ENCODE measurements at places on chromosomes 2 and 18.

- DNase-seq, result no peak
These were observed 528.0 kb upstream of the TNP1 start for GRCh38 chr2:217387776-217388387.

DNA sequence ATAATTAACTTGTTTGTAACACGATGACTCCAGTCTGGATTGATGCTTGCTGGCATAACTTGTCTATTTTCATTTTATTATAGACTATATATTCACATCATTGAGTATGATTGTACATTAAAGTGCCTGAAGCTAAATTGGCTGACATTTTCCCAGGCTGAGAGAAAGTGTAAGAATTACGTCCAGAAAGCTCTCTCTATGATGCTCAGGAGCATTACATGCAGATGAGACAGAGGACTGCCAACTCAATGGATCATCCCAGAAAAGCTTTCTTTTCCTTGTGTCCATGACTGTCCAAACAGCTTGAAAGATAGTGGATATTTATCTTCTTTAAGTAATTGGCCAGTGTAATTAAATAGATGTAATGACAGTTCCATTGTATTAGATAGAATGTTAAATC is 1372.2 kb upstream of the TMEFF2 start:
- DNase-seq, result no peak

GRCh38 chr2:209425471-209426071 is 1.7 kb downstream of the MAP2 start:
- DNase-seq, result no peak

- DNase-seq, result no peak
These were observed 211.8 kb downstream of the NEDD4L start for GRCh38 chr18:58255701-58256311.

- no peak for DNase-seq
These were observed 34.9 kb downstream of the AKAIN1 start for GRCh38 chr18:5162111-5162510.

DNA sequence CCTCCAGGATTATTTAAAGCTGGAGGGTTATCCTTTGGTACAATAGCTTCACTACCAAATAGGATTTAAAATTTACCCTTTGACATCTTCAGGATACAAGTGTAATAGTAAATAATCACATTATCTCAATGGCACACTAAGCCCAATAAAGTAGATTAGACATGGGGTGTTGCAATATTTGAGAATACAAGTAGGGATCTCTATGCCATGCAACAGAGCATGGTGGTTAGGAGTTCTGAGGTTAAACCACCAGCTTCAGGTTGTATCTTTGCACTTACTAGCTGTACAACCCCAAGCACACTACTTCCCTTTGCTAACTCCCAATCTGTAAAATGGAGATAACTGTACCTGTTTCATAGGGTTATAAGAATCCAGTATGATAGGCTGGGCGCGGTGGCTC is 6.2 kb downstream of the MBD2 start:
- no peak for DNase-seq

DNA sequence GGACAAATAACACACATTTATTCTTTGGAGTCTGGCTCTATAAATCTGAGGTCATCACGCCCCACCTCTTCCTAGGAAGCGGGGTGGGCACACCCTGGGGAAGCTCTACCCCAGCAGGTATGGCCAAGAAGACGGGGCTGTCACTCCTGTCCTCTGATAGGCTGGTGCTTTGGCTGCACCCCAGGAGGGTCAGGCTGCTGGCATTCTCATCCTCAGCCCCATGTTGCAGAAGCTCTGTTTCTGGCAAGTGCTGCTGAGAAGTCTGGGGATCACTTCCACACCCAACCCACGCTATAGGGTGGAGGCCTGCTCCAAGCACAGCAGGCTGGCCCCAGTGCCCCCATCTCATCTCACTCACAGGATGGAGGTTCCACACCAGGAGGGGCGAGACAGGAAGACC is 17.6 kb downstream of the ARHGEF4 start:
- no peak for DNase-seq

GRCh38 chr18:78798402-78799175 is 181.0 kb upstream of the SALL3 start:
- DNase-seq, result no peak

GRCh38 chr2:189232759-189233406 is 53.3 kb upstream of the COL5A2 start:
- no peak for DNase-seq

- DNase-seq, result no peak
These were observed 217.6 kb downstream of the CDH7 start for GRCh38 chr18:65968239-65969004.

- DNase-seq, result no peak
These were observed 245.7 kb downstream of the SP3 start for GRCh38 chr2:173719471-173719870.

- peak; percentile 50 for DNase-seq
These were observed 206.9 kb downstream of the ARL4C start for GRCh38 chr2:234289834-234290590.

- no peak for DNase-seq
These were observed 5.0 kb upstream of the TMEM178A start for GRCh38 chr2:39660612-39661236.

- DNase-seq, result no peak
These were observed 18.6 kb downstream of the UNC80 start for GRCh38 chr2:209790066-209790728.

DNA sequence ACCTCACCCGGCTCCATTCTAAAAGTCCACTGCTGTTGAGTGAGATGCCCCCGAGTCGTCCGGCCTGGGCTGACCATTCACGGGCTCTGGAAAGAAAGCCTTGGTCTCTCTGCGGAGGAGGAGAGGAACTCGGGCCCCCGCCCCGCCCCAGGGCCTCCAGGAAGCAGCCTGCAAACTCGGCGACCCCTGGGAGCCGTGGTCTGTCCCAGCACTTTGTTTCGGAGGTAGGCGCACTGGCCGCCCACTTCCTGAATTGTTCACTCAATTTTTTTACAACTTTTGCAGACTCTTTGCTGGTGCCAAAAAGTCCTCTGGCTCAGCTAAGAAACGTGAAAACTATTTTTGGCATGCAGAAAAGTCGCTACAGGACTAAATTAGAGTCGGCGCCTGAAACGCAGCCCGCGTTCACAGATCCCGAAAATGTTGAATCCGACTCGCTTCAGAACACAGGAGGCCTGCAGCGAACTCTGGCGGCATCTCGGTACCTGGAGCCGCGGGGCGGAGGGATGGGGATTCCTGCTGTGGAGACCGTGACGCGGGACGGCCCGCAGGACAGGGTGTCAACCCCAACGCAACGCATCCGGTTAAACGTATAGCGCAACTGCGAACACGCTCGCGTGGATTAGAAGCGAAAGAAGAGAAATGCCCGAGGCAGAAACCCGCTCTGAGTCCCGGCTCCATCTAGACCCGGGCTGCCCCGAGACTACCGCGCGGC is 1.5 kb downstream of the PXDN start:
- no peak for DNase-seq

DNA sequence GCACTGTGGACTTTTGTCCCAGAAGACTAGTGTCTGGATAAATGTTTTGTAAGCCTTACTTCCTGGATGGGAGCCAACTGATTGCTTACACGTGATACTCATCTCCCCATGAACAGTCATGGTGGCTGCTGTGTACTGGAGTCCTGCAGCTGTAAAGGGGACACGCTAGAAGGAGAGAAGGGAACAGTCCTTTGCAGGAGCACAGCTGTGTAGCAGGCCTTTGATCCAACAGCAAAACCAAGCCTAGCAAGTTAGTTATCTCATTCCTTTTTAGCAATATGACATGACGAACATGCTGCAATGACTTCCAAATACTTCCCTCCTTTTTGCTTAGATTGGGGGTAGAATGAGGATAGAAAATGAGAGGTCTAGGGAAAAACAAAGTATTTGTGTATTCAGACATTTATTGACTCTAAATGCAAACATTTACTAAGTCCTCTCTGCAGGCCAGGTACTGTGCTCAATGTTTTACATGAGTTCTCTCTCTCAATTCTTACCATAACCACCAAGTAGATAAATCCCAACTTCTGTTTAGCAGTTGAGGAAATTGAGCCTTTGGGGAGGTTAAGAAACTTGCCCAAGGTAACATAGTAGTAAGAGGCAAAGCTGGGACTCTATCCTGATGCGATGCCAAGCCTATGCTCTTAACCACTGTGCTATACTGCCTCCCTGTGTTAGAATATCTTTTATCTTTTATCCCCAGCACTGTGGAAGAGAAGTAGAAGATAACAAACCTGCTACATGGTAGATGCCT is 55.4 kb upstream of the CD28 start:
- no peak for DNase-seq

GRCh38 chr2:185821467-185821866 is 82.9 kb downstream of the FSIP2 start:
- no peak for DNase-seq

- no peak for DNase-seq
These were observed 36.9 kb downstream of the NGEF start for GRCh38 chr2:232976176-232976575.

- DNase-seq, result no peak
These were observed 555.5 kb upstream of the LRRTM4 start for GRCh38 chr2:78077633-78078032.

DNA sequence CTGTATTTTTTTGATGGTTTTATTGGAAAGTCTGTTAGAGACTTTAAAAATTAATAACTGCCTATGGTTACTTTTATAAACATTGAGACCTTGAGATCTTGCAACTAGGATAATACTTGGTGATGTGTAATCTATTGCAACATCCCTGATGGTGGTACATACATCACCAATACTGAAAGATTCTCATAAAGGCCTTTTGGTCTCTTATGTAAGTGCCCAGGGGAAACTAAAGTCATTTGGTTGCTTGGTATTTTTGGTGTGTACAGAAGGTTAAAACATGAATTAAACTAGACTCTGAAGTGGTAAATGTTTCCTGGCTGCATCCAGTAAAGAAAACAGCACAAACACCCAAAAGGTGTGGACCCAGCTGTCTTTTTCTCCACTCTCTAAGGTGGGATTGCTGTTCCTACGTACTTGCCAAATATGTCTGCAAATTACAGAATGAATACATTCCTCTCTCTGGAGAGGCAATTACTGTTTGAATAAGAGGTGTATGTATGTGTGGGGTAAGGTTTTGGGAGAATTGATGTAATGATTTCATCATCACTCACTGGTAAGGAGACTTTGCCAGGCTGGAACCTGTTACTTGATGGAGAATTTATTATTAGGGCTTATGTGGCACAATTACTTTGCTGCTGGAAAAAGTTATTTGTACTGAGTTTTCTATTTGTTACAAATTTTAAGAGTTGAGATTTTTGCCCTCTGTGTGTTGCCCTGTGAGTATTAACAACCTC is 3.6 kb downstream of the B3GNT2 start:
- DNase-seq, result no peak

GRCh38 chr2:26849056-26849999 is 1.4 kb downstream of the DPYSL5 start:
- no peak for DNase-seq

Measured in activated CD4-positive, alpha-beta T cell treated with anti-CD3 and anti-CD28 coated beads for 4 hours (primary cell).